ENCODE measurements at places on chromosomes 4 and X. TPM values are rescaled to one million over a fixed set of nuclear protein-coding genes. Genes with fewer than 3 reads are reported as not detected.

Gene TLR1
- 3.1 TPM for total RNA-seq

Gene CCDC160
- total RNA-seq: 2.7 TPM

Gene IDUA
- 87.0 TPM for total RNA-seq

Gene ASB12
- total RNA-seq: 0.22 TPM

Gene SLITRK2
- 16.0 TPM for total RNA-seq

Gene BDH2
- total RNA-seq: 96.3 TPM

Gene FUNDC2
- total RNA-seq: 87.8 TPM

Gene TREX2
- total RNA-seq: 0.24 TPM

Gene ATP1B4
- total RNA-seq: not detected

Gene H2BW1
- total RNA-seq: not detected

Gene ZIC3
- total RNA-seq: not detected

Gene USP51
- 8.1 TPM for total RNA-seq

DNA sequence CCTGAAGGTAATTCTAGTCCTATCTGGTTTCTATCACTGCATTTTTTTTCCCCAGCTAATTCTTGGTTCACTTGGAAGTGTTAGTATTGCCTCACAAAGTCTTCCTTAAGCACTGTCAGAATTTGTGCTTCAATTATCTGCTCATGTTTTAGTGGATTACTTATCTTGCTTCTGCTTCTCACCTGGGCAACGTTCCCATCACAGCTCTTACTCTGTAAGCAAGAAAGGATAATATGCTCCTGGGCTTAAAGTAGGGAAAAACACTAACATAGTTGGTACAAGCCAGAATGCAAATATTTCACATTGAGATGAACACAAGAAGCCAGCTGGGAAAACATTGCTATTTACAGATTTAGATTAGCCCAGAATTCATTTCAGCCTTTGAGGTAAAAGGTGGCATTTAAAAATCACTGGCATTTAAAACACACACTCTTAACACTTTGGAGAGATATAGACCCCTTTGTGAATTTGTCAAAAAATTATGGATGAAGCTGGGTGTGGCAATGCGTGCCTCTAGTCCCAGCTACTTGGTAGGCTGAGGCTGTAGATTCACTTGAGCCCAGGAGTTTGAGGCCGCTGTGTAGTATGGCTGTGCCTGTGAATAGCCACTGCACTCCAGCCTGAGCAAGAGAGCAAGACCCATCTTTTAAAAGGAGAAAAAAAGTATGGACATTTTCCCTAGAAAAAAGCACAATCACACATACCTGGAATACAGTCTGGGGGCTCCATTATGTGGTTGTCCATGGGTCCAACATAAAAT is 6.6 kb upstream of the PTPN13 start:
- DNase-seq: no peak

DNA sequence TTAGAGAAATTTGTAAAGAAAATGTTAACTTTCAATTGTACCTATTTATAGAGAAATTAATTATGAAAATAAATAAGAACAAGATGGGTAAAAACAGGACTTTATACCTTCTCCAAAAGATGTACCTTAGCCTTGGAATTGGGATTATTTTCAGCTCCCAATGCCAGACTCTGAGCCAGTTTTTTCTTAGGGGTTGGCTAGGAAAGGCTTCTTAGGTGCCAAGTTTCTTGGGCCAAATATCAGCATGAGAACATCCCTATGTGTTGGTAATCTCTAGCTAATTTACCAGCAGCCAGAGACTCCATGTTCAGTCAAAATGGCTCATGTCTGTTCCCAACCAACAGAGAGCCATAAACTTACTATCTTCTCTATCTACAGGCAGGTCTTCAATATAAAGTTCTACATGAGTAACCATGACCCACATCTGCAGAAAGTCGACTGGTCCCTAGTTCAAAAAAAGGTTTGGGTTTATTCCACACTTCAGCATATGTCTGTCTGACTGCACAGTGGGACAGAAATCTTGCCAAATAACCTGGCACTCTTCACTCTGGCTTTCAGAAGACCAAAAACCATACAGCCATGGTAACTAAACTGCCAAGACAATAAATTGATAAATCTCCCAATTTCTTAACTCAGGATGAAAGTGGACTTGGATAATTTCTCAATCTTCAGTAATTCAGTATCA is 380.5 kb upstream of the RASGEF1B start:
- no peak for DNase-seq

GRCh38 chrX:94400488-94400887 is 726.5 kb downstream of the FAM133A start:
- no peak for DNase-seq

GRCh38 chrX:69153060-69153730 is 12.1 kb downstream of the PJA1 start:
- no peak for DNase-seq

GRCh38 chrX:119981286-119982070 is 37.9 kb upstream of the NKAP start:
- DNase-seq: no peak

DNA sequence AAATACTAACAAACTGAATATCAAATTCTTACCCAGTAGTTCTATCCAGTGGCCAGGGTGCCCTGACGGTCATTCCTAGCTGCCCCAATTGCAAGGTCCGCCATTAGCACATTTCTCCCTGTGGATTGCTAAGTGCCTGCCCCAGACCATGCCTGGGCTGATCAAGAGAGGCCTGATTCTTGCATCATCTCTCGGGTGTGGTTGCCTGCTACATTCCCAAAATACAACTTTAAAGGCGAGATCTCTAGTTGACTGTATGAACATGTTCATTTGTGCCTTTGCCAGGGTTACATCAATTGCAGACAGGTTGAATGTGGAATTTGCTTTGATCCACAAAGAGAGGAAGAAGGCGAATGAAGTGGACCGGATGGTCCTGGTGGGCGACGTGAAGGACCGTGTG is 28.0 kb downstream of the PRPS2 start:
- DNase-seq: no peak

- DNase-seq: no peak
These were observed 8.0 kb upstream of the ODAPH start for GRCh38 chr4:75547647-75548387.

GRCh38 chrX:22117633-22118032 is 85.5 kb downstream of the PHEX start:
- no peak for DNase-seq

- no peak for DNase-seq
These were observed 12.3 kb downstream of the TLR3 start for GRCh38 chr4:186081202-186081807.

GRCh38 chr4:169634975-169635374 is 14.6 kb downstream of the CLCN3 start:
- no peak for DNase-seq

- no peak for DNase-seq
These were observed 43.5 kb upstream of the SCRG1 start for GRCh38 chr4:173442223-173442932.

DNA sequence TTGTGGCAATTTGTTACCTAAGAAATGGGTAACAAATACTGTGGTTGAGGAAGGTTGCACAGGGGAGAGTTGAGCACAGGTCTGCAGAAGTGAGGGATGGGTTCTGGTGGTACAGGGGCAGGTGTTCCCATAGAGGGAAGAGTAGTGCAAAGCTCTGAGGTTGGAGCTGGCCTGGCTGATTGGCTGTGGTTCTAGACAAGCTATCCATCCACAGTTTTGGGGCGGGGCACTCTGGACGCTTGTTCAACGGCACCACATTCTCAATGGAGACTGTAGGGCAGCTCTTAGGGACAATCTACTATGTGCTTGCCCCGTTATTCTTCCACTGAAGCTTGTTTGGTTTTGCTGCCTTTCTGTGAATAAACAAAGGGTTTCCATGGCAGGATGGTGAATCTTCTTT is 35.4 kb downstream of the NAT8L start:
- DNase-seq: no peak

DNA sequence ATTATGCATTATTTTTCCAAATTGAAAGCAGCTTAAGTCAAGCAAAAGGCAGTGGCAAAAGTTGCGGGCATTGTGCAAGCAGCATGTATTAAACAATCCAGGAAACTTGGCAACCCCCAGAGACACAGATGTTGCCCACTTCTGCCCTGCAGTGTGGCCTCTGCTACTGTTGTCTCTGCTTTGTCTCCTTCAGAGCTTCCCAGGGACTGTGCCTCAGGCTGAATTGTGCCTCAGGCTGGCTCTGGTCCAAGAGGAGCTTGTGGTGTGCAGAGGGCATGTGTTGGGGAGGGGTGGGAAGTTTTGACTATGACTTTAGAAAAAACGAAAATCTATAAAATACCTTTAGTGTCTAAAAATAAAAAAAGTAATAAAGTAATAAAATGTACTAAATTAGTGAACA is 201.4 kb downstream of the CCSER1 start:
- DNase-seq: no peak

GRCh38 chr4:99848591-99849001 is 32.0 kb downstream of the DAPP1 start:
- no peak for DNase-seq

DNA sequence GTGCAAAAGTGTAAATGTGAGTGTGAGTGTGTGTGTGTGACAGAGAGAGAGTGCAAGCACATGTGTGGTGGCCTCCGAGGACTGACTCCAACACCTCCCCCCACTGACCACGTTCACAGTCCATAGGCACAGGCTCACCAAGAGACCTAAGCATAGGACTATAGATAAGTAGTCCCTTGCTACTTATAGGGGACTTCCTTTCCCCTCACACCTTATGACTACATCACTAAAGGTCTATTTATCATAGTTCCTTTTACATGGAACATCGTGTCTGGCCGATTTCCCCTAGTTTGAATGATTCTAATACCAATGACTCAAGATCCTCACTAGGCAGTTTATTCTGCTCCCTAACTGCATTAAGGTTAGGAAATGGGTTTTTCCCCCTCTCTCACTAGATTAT is 17.8 kb downstream of the FRMPD3 start:
- no peak for DNase-seq

GRCh38 chr4:74900862-74901261 is 32.1 kb upstream of the PARM1 start:
- no peak for DNase-seq

GRCh38 chr4:52250154-52250553 is 199.1 kb downstream of the SPATA18 start:
- DNase-seq: no peak

DNA sequence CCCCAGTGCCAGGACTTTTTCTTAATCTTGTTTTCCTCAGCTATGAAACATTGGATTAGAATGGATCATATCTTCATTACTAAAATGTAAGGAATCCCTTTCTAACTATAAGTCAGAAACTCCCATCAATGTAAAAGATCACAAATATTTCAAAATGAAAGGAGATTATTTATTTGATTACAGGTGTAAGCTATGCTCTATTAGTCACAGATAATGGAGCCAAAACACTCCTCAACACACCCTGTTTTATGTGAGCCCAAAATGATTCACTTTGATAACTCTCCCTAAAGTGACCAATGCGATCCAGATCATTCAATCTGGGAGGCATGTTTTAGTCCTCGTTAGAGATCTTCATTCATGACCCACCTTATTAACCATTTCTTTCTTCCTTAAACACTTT is 566.7 kb upstream of the TENM3 start:
- DNase-seq: no peak

- no peak for DNase-seq
These were observed 63.0 kb downstream of the PRSS12 start for GRCh38 chr4:118289794-118290193.

DNA sequence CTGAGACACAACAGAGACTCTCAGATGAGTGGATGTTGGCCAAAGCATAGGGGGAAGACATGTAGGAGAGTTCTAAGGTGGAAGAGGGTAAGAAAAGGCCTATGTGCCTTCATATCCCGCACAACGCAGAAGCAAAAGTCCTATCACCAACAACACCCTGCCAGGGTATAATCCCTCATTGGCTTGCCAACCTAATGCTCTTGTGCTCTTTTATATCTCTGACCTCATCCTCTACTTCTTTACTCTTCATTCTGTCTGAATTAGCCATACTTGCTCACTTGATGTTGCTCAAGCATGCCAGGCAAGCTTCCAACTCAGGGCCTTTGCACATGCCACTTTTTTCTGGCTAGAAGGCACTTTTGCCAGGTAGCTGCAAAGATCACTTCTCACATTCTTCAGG is 28.1 kb upstream of the ZNF330 start:
- no peak for DNase-seq
